ENCODE measurements at places on chromosomes 16 and 17.

DNA sequence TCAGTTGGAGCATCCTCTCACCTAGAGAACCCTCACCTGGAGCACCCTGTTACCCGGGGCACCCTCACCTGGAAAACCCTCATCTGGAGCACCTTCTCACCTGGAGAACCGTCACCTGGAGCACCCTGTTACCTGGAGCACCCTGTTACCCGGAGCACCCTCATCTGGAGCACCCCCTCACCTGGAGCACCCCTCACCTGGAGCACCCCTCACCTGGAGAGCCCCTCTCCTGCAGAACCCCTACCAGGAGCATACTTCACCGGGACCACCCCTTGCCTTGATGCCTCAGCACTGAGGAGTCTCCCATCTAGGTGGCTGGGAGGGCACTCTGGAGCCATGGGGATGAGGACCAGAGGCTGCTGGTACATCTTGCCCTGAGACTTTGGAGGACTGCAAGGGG is 3.4 kb upstream of the FBXL16 start:
- no peak for DNase-seq

DNA sequence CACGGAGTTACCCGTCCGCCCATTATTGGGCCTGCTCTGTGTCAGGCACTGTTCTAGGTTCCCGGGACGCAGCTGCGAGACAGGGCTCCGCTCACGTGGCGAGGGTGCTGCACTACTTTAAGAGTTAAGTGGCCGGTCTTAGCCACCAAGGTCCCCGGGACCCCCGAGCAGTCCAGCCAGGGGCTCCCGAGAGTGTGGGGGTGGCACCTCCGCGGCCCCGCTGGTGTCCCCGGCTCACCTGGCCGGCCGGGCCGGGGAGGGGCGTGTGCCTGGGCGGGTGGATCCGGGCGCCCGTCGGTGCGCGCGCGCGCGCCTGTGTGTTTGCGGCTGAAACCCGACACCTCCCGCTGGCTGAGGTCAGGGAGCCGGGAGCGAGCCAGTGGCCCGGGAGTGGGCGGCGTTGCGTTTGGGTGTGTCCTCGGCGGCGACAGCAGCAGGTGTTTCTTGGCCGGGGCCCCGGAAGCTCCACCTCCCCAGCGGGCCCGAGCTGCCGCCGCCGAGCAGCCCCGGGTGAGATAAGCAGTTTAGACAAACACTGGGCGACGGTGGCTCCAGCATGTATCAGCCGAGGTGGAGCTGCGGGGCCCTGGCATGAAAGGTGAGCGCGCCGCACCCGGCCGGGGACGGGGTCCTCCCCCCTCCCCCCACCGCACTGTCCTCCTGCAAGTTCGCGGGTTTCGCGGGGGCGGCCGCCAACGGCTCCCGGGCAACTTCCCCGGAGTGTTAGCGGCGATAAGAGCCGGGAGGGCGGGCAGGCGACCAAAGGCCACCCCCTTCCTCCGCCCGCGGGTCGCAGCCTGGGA is at the start of gene GSE1:
TSS of gene GSE1 (plus strand) at position 522 of the 803 bp plus-strand sequence. CDS start at position 592, 70 bp downstream.
- DNase-seq = peak; percentile 73

GRCh38 chr16:7363422-7364417 is 31.1 kb downstream of the RBFOX1 start:
- DNase-seq = no peak

DNA sequence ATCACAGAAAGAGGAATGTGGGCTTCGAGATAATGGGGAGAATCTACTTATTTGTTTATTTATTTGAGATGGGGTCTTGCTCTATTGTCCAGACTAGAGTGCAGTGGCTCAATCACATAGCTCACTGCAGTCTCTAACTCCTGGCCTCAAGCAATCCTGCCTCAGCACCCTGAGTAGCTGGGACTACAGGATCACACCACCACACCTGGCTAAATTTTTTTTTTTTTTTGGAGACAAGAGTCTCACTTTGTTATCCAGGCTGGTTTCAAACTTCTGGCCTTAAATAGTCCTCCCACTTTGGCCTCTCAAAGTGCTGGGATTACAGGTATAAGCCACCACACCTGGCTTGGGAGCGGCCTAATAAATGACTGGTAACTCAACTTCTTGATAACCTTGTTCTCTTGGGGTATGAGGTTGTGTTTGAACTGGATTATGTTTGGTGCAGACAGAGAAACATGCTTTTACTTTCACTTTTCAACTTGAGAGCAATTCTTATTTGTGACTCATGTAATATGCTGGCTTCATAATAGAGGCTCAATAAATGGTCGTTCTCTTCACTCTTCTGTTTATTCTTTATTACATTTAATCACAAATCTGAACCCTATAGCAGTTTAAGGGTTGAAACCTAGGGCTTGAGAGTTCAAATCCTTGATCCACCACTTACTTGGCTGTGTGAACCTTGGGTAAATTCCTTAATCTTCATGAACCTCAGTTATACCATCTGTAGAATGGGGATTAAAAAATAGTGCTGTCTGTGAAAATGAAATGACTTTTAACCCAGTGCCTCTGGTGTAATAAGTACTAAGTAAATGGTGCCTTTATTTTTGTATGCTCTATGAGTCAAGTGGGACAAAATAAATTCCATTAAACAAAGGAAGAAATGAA is 129.1 kb upstream of the HS3ST2 start:
- DNase-seq = no peak

DNA sequence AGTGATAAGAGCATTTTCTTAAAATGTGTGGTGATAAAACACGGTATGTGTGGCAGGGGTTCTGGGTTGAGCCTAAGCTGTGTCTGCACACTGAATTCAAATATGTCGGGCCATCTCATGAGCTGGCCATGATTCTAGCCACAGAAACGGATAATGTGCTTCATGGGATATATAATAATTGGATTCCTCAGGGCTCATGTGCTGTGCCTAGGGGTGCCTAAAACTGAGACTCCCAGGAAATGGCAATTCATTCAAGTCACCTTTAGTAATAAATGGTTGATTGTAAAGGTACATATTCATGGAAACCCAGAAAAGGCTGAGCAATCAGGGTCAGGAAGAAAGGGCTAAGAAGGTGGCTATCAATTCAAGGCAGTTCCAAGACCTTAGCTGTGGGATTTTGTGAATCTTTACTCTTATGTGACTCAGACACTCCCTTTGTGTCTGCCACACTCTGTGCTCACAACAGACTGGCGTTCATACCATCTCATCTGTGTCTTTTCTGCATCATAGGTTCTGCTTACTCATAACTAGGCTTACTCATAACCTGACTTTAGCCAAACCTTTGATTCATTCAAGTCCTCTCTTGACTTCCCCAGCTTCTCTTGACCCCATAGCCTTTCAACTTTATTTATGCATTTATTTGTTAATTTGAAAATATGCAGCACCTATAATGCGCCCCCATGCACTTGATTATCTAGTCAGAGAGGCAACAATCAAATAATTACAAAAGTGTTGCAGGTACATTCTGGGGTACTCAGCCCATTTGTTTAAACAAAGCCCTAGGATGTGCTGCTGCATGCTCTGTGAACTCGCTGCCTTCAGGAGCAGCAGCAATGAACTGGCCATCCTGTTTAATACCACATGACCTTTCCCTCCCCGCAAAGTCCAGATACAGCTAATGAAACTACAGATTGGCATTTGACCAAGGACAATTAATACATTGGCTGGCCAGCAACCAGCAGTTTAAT is 28.4 kb upstream of the MED13 start:
- peak; percentile 58 for DNase-seq

Data from GM18507 (cell line).